Stomach (tissue), 19 donors: ENCODE measurements at places on chromosomes 3 and 15. TPM values are rescaled to one million over a fixed set of nuclear protein-coding genes. Genes with fewer than 3 reads are reported as not detected.

DNA sequence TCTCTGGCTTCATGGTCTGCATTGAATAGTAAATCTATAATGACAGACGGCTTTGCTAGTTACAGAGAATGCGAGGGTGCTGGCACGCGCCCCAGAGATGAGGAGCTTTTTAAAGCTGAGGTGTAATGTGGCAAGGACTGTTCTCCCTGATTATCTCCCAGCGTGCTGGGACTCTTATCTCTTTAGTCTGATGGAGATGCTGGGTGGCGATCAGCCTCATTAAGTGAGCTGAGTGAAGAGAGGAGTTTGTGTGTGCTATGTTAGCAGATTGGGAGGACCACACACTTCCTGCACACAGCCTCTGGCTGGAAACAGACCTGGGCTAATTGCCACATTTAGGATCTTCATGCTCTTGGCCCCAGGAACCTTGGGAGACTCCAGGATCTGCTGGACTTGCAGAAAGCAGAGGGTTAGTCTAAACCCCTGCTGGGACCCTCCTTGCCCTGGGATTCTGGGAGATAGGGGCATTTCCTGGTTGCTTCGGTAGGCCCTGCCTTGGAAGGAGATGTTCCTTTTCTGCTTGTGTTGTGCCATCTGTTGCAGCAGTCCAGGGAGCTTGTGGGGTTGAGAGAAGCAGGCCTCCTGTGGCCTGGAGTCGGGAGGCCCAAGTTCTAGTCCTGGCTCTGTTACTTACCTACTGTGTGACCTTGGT, 15.0 kb downstream of the PDIA5 start:
- peak; percentile 58 for DNase-seq

FBXL22 gene
- polyA plus RNA-seq: 2.3 TPM

- DNase-seq: no peak
Observed at GRCh38 chr3:143298886-143299535, 179.4 kb downstream of the CHST2 start.

- no peak for DNase-seq
Observed at GRCh38 chr3:64859625-64860535, 172.1 kb upstream of the ADAMTS9 start.

RPSA gene
- polyA plus RNA-seq: 1,543 TPM

GRCh38 chr3:64554096-64554920, 133.5 kb downstream of the ADAMTS9 start:
- DNase-seq: no peak
